Effector memory CD8-positive, alpha-beta T cell (primary cell): ENCODE measurements at places on chromosomes 4 and X.

DNA sequence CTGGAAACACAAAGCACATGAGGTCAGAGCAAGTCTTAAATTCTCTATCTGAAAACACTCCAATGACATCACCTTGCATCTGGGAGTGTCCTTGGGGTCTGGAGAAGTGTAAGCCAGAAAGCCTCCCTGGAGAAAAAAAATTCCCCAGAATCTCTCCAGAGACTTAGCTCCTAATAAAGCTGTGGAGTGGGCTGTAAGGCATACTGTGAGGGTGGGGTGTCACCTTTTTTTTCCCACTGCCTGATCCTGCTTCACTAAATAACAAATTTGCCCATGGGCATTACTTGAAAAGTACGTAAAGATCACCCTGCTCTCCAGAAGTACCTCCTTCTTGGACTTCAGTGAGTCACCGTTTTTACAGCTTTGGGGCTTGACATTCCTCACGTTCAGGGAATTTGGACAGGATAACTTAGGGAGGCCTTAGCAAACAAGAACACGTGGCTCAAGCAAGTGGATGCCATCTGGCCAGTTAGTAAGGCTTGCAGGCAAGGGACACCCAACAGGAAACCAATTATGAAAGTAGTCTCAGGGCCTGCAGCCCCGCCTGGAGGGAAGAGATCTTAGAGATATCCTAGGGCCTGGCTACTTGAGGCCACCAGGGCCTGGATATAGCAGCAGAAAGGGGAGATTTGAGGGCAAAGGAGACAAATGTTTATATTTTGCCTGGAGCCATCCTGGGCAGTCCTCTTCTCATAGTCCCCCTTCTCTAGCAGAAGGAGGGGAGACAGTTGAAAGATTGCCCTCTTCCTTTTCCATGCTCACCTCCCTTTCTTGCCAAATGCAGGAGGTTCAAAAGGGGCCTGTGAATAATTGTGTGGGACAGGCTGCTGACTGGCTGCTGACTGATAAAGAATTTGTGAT, 60.1 kb upstream of the PLAC1 start:
- DNase-seq, result no peak

- DNase-seq, result no peak
These were observed 466.6 kb upstream of the PABPC4L start for GRCh38 chr4:134668237-134668636.

- no peak for DNase-seq
These were observed 65.6 kb downstream of the CDKL5 start for GRCh38 chrX:18490806-18491555.

DNA sequence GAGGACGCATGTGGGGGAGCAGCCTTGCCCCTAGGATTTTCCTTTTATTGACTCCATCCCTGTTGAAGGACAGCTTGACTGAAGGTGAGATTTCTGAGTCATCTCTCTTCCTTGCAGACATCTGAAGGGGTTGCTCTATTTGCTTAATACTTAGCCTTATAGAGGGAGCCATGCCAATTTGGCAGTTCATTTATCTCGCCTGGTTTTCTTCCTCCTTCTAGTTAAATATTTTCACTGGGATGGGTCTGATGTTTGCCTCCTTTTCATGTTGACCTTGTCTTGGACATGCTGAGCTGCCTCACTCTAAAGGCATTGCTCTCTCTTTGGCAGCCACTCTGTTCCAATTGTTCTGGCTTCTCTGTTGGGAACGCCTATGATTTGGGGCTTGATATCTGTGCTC, 151.0 kb upstream of the PSAPL1 start:
- DNase-seq, result no peak
